ENCODE measurements at places on chromosomes 12 and 14.

- no peak for DNase-seq
These were observed 100.2 kb downstream of the SRGAP1 start for GRCh38 chr12:63944586-63945228.

- no peak for DNase-seq
These were observed 275.9 kb downstream of the FBXL14 start for GRCh38 chr12:1318327-1319031.

DNA sequence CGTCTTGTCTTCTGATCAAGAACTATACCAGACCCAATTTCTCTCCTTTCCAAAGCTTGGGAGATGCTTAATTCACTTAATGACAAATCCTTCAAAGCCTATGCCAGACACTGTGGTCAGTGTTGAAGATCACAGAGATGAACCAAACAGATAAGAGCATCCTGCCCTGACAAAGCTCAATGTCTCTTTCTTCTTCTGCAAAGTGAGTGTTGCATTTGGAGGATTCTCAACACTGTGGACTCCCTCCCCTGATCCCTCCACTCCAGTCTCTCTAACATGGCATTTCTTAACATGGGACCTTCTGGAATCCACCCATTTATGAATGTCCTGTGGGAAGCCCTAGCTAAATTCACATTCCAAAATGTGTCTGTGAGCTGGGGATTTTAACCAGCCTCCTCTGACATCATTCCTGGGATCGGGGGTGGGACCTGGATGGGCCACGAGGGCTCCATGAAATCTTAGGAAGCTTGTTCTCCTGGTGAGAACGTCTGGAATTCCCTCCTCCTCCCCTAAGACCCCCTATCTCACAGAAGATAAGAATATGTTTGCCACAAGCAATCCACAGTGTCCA, 20.3 kb downstream of the SYNE3 start:
- no peak for DNase-seq

- no peak for DNase-seq
These were observed 99.6 kb downstream of the PTPN11 start for GRCh38 chr12:112518365-112518735.

DNA sequence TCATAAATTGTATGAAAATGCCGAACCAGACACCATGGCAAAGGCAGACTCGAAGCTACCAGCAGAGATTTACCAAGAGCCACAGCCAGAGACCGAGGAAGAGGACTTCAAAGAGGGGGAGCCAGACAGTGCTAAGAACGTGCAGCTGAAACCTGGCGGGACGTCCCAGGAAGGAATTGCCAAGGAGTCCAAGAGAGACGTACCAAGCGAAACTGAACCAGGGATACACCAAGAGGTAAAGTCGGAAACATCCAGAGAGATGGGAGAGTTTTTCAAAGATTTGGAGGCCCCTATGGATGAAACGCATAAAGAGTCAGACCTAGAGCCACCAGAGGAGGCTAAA, 294 bp downstream of the SAMD15 start:
- no peak for DNase-seq

DNA sequence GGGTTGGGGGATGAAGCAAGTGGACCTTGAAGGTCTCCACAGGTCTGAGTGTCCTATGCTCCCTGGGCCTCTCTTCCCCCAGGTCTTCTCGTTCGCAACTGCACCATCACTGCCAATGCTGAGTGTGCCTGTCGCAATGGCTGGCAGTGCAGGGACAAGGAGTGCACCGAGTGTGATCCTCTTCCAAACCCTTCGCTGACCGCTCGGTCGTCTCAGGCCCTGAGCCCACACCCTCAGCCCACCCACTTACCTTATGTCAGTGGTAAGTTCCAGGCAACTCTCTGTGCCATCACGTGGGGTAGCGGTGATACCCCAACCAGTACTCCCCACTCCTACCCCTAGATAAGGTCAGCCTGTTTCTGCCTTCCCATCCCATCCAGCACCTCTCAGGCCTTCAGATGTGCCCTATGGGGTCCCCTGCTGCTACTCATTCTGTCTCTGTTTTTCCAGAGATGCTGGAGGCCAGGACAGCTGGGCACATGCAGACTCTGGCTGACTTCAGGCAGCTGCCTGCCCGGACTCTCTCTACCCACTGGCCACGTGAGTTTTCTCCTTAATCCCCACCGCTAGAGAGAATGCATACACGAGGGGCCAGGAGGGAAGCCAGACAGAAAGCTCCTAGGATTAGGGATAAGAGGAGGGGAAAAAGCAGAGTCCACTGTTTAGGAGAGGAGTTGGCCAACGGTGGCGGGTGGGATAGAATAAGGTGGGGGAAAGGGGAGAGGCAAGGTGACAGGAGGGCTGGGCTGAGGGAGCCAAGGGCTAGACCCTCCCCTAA, 1.6 kb upstream of the TAPBPL start:
- DNase-seq: no peak

DNA sequence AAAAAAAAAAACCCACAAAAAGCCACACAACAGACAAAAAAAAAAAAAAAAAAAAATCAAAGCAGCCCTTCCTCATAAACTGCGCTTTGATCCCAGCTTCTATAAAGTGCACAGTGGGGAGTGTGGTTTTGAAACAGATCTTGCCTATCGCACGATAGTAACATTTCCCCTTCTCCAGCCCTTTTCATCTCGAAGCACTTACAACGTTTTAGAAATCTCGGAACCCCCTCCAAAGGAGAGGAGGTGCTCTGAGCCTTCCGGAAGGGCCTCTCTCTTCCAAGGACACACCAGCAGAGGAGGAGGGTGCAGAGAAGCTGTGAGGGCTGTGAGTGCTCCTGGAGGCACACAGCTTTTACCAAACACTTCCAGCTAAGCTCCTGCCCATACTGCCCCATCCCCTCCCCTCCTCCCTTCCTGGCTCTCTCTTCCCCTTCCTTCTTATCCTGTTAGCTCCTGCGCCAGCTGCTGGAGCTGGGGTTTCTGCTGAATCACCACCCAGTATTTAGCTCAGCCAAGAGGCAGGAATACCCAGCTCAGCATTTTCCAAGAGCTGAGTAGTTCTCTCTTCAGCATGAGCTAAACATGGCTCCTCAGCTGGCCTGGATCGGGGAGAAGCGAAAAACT, 28.4 kb downstream of the SLC7A8 start:
- DNase-seq: no peak

- no peak for DNase-seq
These were observed 36.8 kb downstream of the RAD52 start for GRCh38 chr12:912466-913235.

GRCh38 chr12:29086325-29087271, 62.5 kb upstream of the FAR2 start:
- DNase-seq: no peak
